IPS DF 6.9 (cell line): ENCODE measurements at places on chromosomes 6 and 20.

- no peak for DNase-seq
These were observed 192.0 kb downstream of the PREX1 start for GRCh38 chr20:48635791-48636267.

GRCh38 chr20:16619953-16620352 lies 46.7 kb upstream of the KIF16B start:
- no peak for DNase-seq

DNA sequence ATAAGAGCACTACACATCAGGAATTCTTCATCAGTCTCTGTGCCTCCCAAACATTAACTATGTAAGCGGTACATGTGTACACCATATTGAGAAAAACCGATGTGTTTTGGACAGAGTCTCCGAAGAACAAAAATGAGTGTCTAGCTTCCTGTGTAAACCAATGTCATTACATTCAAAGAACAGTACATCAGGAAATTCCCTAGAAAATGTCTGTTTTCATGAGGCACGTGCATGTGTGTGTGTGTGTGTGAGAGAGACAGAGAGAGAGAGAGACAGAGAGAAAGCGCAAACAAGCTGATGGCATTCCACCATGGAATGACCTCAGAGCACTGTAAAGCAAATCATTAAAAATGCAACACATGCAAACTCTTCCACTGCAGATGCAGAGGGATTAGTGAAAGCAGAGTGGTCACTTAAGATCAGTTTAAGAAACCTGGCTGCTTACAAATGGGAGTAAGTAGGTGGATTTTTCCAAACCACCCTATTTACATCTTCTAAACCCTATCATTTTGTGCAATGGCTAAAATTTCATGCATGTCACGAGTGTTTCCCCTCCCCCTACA lies 133.9 kb downstream of the HIVEP2 start:
- no peak for DNase-seq

GRCh38 chr6:90026216-90026615 lies 131.9 kb downstream of the GJA10 start:
- no peak for DNase-seq

DNA sequence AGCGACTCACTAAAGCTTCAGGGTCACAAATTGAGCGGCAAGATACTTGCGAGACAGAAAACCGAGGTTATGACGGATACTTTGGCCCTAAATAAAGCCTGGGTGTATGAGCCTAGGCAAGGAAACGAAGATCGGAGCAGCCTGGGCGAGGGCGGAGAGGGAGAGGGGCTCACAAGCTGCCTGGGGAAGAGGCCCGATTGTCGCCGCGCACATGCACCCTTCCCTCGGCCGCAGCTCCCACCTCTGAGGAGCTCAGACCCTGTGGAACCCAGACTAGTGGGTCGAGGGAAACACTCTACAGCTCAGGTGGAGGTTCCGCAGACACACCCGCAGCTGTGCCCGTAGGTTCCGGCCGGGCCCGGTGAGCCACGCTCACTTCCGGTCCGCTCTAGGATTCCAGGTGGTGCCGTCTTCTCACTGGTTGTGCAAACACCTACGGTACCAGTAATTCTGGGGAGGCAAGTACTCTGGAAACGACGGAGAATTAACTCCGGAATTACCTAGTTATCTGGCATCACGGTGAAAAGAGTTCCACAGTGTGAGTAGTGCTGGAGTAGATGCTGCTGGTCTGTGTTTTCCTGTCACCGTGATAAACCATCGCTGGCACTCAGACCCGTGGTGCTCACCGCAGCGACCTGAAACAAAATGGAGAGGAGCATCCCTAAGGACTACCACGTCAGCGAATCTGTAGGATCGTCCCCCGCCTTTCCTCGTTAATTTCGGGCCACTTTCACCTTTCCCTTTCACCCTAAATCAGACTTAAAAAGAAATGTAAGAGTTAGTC lies 61.5 kb downstream of the GPX5 start:
- no peak for DNase-seq

GRCh38 chr20:60092729-60093128 lies 134.5 kb downstream of the CDH26 start:
- DNase-seq: no peak
